ENCODE measurements at places on chromosomes 12 and 14. TPM values are rescaled to one million over a fixed set of nuclear protein-coding genes. Genes with fewer than 3 reads are reported as not detected.
A peak's percentile ranks its signal among the peaks of the same experiment; 100 is the strongest.

- DNase-seq: no peak
Measured at GRCh38 chr14:93748208-93749075, 39.8 kb downstream of the PRIMA1 start.

Gene NEUROD4
- total RNA-seq: not detected

Gene PLBD1
- not detected for total RNA-seq

- DNase-seq: peak; percentile 72
Measured at GRCh38 chr12:6827437-6827911, 733 bp upstream of the P3H3 start.

- DNase-seq: no peak
Measured at GRCh38 chr14:105408592-105408991, 10.3 kb downstream of the TEX22 start.

DNA sequence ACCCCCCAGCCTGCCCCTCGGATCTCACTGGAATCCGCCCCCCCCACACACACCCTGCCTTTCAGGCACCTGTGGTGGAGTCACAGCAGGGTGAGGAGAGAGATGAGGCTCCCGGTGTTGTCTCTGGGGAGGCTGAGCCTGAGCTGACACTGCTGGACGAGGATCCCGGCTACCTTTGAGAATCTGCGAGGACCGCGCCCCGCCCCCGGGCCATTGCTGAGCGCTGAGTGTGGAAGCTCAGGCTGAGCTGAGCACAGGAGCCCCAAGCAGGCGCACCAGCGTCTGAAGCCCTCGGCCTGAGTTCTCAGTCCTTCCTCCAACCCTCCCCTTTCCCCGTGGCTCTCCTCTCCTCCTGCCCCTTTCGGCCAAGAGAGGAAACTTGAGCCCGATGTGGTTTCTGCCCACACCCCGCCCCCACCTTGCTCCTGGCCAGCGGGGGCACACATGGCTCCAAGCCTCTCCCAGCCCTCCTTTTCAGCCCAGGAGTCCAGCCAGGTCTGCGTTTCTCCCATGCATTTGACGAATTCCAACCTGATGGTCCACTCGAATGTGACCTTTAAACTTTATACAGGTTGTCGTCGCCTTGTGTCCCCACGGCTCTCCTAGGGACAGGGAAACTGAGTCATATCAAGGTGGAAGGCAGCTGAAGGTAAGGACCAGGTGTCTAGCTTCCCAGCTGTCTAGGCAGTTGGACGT is at the start of gene NFE2:
NFE2 (minus strand) TSS at position 284 of the 696 bp plus-strand sequence. CDS start 5,767 bp downstream, outside the sequence.
- peak; percentile 66 for DNase-seq

DNA sequence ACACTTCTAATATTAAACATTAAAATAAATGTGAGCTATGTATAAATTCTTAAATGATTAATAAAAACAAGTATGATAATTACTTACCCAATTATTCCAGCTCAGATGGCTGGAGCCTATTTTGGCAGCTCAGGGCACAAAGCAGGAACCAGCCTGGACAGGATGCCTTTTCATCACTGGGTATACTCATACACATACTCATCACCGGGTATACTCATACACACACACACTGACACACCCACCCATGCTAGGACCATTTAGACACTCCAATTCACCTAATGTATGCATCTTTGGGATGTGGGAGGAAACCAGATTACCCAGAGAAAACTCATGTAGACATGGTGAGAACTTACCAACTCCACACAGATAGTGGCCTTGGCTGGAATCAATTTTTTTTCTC is 57.9 kb upstream of the CNOT2 start:
- DNase-seq: no peak

Gene KIF5A
- total RNA-seq: 1.2 TPM

Gene ACOT4
- total RNA-seq: not detected

Data from HFFc6 (cell line).